Fibroblast of lung (primary cell): ENCODE measurements at places on chromosomes 1 and 21.

DNA sequence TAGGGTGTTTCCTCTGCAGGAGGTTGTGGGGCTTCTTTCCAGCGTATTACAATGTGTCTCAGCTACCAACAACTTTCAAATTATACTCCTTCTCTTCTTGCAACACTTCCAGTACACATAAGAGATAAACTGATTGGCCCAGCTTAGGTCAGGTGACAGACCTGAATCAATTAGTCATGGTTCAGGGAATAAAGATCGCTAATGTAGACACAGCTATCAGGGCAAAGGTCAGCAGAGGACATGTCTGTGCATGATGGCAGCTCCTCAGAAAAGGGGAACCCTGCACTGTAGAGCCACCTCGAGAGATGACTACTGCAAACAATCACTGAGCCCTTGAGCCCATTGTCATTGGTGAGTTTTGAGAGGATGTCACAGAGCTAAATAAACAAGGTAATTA lies 36.8 kb upstream of the PKN2 start:
- peak; percentile 4 for DNase-seq

DNA sequence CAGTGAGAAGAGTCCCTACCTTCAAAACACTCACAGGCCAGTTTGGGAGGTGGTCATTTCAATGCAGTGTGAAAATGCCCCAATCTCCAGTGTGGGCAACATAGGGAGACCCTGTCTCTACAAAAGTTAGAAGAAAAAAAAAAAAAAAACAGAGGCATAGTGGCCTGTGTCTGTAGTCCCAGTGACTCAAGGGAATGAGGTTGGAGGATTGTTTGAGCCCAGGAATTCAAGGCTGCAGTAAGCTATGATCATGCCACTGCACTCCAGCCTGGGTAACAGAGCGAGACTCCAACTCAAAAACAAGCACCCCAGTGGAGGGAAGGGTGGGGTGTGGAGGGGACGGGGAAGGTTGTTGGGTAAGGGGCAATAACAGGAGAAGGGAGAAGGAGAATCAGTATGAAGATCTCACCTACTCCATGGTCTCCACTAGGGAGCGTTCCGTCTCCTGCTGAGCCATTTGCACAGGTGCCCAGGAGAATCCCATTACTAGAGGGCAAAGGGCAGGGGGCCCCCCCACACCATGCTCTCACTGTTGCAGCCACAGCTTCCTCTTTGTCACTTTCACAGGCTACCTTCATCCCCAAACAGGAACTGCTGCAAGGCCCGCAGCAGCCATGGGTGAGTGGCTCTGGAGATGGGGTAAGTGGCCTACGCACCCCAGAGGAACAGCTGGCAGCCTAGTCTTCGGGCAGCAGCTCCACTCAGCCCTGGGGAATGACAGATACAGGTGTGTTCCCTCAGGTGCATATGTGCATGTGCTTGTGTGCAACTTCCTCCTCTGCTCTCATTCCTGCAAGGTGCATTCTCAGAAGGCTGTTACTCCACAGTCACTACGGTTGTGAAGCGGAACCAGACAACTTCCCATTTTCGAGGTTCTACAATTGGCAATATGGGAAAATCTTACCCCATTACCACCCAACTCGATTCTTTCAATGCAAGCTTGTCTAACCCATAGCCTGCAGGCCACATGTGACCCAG lies 87.9 kb upstream of the LYST start:
- no peak for DNase-seq

GRCh38 chr1:166193057-166193698 lies 26.4 kb upstream of the FAM78B start:
- DNase-seq: no peak

GRCh38 chr1:241507189-241507863 lies 12.2 kb downstream of the FH start:
- DNase-seq: peak; percentile 20

DNA sequence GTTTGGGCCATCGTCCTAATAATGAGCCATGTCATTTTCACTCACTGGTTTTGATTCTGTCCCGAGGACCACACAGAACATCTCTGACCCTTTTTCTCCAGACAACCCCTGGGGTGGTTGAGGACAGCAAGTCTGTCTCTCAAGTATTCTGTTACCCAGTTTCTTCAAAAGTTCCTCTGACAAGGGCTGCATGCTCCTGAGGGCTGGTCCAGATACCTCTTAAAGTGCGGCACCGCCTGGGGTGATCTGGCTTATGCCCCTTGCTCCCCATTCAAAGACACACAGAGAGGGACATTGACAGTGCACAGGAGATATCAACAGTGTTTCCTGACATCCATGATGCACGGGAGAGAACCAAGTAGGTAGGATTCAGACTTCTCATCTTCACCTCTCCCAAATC lies 132.9 kb upstream of the EDN2 start:
- DNase-seq: no peak

DNA sequence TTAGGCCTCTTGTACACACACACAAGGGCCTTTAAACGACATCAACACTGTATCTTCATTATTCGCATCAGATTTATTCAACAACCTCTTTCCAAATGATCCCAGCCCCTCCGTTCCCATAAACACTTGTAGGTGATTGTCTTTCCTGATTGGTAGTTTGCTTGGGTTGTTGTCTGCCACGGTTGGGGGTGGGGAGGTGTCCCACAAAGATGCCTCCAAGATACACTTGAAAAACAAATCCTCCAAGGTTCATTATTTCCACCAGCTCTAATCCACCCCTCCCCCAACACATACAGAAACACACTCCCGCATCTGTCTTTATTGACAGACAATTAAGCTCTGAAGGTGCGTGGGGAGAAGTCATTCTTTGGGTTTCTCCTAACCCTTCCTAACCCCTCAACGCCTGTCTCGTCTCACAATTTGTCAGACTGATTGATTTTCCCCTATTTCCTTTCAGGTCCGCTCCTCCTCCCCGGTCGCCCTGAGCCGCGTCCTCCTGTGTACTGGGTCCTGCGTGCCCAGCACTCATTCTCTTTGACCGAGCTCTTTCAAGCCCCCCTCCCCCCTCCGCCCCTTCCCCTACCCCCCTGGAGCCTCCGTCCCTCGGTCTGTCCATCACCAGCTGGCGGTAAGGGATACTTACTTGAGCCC lies 1.4 kb downstream of the WDR26 start:
- no peak for DNase-seq

DNA sequence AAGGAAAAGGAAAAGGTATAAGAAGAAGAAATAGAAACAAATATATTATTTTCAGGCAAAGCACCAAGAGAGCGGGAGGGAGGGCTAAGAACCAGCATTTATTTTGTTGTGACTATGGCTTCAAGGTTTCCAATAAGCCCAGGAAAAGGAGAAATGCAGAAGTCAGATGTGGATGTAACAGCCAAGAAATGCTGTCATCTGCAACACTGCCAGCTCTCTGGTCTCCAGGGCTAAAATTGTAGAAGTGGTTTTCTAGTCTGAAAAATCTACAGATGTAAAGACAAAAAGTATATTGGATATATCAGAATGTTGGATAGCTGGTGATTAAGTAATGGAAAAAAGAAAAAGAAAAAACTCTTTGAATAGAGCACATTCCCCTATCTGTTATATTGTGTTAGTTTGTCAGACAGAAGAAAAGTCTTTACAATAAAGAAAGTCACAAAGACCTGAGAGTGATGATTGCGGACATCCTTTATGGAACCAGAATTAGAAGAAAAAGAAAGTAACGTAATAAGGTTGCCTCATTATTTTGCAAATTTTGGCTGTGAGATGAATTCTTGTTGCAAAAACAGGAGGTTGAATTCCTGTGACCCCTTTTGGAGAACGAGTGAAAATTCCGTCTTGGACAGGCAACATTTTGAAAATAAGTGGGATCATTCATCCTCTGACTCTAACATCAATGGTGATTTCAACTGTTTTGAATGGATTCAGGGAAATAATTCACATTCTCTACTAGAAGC lies 938.1 kb downstream of the TTLL7 start:
- no peak for DNase-seq

GRCh38 chr1:40300651-40301050 lies 16.4 kb downstream of the COL9A2 start:
- no peak for DNase-seq

GRCh38 chr1:9332513-9333143 lies 39.9 kb downstream of the SPSB1 start:
- DNase-seq: no peak

- peak; percentile 18 for DNase-seq
These were observed 701 bp upstream of the MUTYH start for GRCh38 chr1:45340816-45341466.

DNA sequence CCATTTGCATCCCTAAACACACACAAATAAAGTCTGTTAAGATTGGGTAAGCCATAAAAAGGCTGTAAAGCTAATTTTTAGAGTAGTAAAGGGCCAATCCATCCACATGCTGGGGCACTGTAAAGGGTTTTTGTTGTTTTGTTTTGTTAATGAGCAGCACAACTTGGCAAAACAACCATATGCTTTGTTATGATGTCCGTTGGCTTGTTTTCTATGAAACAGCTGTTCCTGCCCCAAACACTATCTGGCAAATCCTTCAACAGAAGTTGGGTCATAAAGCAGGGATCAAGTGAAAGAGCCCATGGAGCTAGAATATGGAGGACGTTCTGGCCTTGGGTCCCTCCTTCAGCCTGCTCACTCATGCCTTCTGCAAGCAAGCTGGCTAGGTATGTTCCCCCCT lies 183.6 kb downstream of the APP start:
- no peak for DNase-seq

GRCh38 chr1:118985640-118986554 lies 2.2 kb downstream of the TBX15 start:
- DNase-seq: no peak

DNA sequence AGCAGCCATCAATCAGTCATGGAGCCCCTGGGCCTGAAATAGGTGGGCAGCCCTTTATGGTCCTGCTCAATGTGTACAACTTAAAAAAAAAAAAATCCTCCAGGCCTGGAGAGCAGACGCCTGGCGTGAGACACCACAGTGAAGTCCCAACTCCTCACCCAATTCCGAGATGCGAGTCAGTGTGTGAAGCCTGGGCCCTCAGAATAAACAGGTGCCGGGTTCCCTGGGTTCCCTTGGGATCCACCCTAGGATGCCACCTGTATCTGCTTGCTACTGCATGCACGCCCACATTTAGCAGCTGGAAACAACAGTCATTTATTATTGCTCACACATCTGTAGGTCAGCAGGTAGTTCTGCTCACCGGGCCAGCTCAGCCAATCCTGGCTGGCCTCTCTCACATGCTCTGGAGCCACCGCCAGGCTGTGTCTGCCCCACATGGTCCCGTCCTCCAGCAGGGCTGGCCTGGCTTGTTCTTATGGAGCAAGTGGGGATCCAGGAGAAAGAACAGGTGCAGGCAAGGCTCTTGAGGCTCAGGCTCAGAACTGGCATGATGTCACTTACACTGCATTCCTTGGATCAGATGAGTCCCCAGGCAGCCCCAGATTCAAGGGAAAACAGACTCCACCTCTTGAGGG lies 172.7 kb downstream of the NPHP4 start:
- no peak for DNase-seq

GRCh38 chr1:246160374-246160773 lies 346.7 kb downstream of the SMYD3 start:
- no peak for DNase-seq
